ENCODE measurements at places on chromosomes 7 and 10. TPM values are rescaled to one million over a fixed set of nuclear protein-coding genes. Genes with fewer than 3 reads are reported as not detected.

HOXA6 gene
- total RNA-seq, result 0.82 TPM

CFAP43 gene
- 0.89 TPM for total RNA-seq

CXCL12 gene
- total RNA-seq, result 16.5 TPM

FZD8 gene
- 0.74 TPM for total RNA-seq

TCF7L2 gene
- total RNA-seq, result 0.89 TPM

ZNF777 gene
- total RNA-seq, result 14.8 TPM

TRIM4 gene
- total RNA-seq, result 11.3 TPM

Measured in MG63 (cell line).